ENCODE measurements at places on chromosomes 11 and 22. TPM values are rescaled to one million over a fixed set of nuclear protein-coding genes. Genes with fewer than 3 reads are reported as not detected.

DNA sequence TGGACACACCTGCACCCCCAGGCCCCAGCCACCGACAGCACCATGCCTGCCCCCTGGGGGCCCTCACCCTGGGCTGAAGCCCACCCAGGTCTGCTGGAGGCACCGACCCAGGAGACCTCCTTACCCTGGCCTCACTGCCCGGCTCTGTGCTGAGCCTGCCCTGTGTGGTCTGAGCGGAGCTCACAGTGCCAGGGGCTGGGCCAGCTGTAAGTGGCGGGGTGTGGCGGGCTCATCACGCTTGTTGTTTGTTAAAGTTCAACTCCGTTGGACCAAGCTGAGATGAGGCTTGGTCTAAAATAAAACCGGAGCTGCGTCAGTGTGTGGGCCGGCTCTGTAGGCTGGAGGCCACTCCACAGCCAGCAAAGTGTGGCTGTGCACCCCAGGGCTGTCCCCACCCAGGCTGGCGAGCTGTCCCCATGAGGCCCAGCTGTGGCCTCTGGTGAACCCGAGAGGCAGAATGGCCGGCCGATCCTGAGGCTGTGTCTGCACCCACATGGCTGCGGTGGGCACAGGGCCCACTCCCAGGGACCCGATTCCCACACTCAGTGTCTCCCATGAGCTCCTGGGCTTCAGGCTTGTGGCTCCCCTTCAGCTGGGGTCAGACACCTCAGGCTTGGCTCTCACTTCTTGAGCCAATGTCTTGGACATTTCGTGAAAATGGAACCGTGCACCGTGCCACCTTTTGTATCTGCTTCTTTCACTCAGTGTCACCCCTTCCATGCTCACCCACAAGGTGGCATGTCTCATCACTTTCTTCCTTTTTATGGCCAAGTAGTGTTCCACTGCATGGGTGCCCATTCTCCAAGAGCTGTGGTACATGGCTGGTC lies 137.9 kb downstream of the CTTN start:
- no peaks in the 10 kb centered on the region for H3K36me3 ChIP-seq
- H3K4me3 ChIP-seq: no peak overlapping the region
- H3K27ac ChIP-seq: no peak overlapping the region
- no peaks in the 10 kb centered on the region for H3K27me3 ChIP-seq
- H3K4me1 ChIP-seq: no peaks in the 10 kb centered on the region
- DNase-seq: peak; percentile 19

NPTXR gene
- 12.5 TPM for total RNA-seq

GRCh38 chr22:26553056-26553752 lies 36.7 kb downstream of the TPST2 start:
- H3K4me3 ChIP-seq: no peak overlapping the region
- DNase-seq: no peak
- no peak overlapping the region for H3K27ac ChIP-seq

FGF3 gene
- not detected for total RNA-seq

DNA sequence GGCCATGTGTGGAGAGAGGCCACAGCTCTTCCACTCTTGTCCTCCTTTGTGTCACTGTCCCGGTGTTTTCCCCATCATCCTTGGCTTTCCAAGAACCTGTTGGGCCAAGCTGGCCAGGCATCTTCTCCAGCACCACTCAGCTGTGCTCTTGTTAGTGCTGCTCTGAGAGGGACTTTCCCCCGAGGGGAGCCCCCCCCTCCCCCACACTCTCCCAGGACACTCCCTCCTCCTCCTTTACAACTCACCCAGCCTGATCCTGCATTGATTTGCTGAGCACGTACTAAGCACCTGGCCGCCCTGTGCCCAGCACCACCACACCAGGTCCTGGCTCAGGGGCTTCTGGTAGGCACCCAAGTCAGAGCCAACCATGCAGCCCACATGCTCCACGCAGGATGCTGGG lies 13.2 kb downstream of the TP53AIP1 start:
- no peak for DNase-seq
- H3K4me1 ChIP-seq: no peaks in the 10 kb centered on the region
- H3K27ac ChIP-seq: no peak overlapping the region
- no peaks in the 10 kb centered on the region for H3K36me3 ChIP-seq
- H3K27me3 ChIP-seq: no peaks in the 10 kb centered on the region
- no peak overlapping the region for H3K4me3 ChIP-seq

XRCC6 gene
- total RNA-seq: 183 TPM

DNA sequence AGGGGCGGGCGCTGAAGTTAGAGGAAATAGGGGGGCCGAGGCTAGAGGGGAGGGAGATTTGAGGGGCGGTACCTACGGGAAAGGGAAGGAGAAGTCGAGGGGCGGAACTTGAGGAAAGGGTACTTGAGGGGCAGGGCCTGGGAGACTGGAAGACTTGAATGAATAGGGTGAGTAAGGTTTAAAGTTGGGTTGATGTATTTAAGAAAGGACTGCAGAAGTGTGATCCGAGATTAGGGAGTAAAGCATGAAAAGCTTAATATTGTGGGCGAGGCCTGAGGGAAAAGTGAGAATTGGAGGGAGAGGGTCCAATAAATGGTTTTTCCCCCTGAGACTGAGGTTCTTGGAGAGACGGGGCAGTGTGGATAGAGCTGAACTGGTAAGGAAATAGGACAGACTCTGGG lies 723 bp downstream of the HSCB start:
- no peak for DNase-seq
- H3K4me1 ChIP-seq: peaks cover 3% of the 10 kb centered on the region
- no peaks in the 10 kb centered on the region for H3K27me3 ChIP-seq
- peak overlapping the region; percentile 98 for H3K27ac ChIP-seq
- peaks cover 25% of the 10 kb centered on the region for H3K36me3 ChIP-seq

CSNK2A3 gene
- 3.8 TPM for total RNA-seq

DNA sequence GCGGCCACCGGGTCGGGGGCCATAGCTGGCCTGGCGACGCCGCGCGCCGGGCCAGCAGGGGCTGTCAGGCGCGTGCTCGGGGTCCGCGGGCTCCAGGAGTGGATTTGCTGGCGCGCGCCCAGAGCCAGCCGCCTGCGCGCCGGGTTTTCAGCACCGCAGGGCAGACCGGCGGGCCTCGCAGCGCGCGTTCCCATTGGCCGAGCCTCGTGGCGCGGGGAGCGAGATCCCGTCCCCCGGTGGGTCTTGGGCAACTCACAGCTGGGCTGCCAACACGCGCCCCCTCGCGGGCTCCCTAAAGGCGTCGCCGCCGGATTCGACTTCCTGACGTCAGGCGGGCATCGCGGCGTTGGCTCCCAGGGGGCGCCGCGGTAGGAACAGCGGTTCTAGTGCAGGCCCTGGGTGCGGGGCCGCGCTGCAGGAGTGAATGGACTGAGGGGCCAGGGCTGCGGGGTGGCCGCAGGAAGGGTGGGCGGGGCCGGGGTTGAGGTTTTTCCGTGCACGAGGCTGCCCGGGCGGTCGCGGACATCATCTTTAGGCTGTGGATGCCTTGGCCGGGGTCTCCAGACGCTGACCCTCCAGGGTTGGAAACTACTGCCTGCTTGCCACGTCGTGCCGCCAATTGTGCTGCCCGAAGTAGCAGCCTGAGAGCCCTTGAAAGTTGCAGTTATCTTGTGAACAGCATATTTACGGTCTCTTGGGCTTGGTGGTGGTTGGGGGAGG lies at the start of gene FADS1:
Gene FADS1 (minus strand): TSS at position 268 of the 720 bp plus-strand sequence. CDS start 74 bp downstream, at position 194.
- peak; percentile 97 for DNase-seq
- no peaks in the 10 kb centered on the region for H3K36me3 ChIP-seq

DNA sequence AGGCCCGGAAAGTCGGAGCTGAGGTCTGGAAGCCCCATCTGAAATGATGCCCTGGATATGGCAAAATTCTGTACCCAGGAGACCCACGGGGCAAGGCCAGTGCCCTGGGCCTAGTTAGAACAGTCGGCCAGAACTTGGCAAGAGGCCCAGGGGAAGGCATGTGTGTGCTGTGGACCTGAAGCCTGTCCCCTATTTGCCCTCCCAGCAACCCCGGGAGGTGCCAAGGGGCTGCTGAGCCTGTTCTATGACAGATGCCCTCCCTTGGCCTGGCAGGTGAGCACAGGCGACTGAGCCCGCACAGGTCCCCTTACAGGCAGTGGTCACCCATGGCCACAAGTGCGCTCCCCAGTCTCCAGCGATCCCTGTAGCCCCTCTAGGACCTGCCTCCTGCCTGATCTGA lies 51.7 kb downstream of the NAT10 start:
- no peak overlapping the region for H3K4me3 ChIP-seq
- peaks cover 4% of the 10 kb centered on the region for H3K4me1 ChIP-seq
- no peaks in the 10 kb centered on the region for H3K27me3 ChIP-seq
- no peak overlapping the region for H3K27ac ChIP-seq

SCGB1D2 gene
- total RNA-seq: 0.60 TPM

- H3K27ac ChIP-seq: no peak overlapping the region
- no peaks in the 10 kb centered on the region for H3K27me3 ChIP-seq
- peaks cover 3% of the 10 kb centered on the region for H3K4me1 ChIP-seq
These were observed 116.6 kb downstream of the TBC1D22A start for GRCh38 chr22:46879083-46879482.

- no peak overlapping the region for H3K27ac ChIP-seq
- no peak overlapping the region for H3K4me3 ChIP-seq
- no peaks in the 10 kb centered on the region for H3K27me3 ChIP-seq
- H3K4me1 ChIP-seq: no peaks in the 10 kb centered on the region
These were observed 105.2 kb upstream of the VPREB1 start for GRCh38 chr22:22139364-22139763.

GRIK4 gene
- total RNA-seq: 0.25 TPM

DNA sequence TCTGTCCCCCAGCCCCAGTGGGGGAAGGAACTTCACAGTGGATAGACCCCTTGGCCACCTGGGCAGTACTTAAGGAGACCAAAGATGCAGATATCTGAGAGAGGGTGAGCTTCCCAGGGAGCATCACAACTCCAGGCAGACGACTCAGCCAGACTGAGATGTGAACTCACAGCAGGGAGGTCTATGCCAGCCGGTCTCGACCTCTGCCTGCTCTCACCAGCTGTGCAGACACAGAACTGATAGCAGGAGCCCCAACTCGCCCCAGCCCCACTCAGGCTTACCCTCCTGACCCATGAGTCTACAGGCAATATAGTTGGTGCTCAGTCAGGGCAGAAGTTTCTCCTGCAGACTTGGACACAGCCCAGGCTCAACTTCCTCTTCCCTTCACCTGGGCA lies 29.7 kb upstream of the ACCSL start:
- no peaks in the 10 kb centered on the region for H3K36me3 ChIP-seq
- no peaks in the 10 kb centered on the region for H3K27me3 ChIP-seq
- H3K4me3 ChIP-seq: no peak overlapping the region
- no peak overlapping the region for H3K27ac ChIP-seq
- peak; percentile 11 for DNase-seq
- peaks cover 3% of the 10 kb centered on the region for H3K4me1 ChIP-seq

MAPK8IP2 gene
- total RNA-seq: 1.1 TPM

SLC15A3 gene
- total RNA-seq: 27.0 TPM

DNA sequence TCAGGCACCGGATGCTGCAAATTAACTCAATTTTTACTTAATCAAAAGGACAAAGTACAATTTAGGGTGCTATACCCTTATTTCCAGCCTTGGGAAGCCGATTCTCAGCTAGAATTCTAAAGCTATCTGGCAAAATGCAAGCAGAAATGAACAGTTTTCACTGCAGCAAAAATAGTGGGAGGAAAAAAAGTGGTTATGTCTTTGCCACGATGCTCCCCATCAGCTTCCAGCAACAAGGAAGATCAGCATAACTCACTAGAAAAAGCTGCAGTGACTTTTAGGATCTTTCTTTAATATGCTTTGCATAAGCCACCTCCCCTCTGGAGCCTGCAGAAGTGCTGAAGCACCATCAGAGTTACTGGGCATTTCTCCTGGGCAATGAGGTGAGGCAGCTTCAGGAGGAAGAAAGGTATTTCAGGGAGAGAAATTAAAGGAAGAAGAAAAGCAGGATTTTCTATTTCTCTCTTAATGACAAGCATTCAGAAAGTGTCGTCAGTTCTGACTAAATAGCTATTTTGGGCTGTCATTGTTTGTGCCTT lies 702.9 kb downstream of the DLG2 start:
- no peak overlapping the region for H3K4me3 ChIP-seq
- H3K27ac ChIP-seq: no peak overlapping the region
- H3K4me1 ChIP-seq: no peaks in the 10 kb centered on the region
- peak; percentile 49 for DNase-seq
- H3K27me3 ChIP-seq: no peaks in the 10 kb centered on the region

OR52E8 gene
- 0.25 TPM for total RNA-seq

GRCh38 chr11:126140201-126140925 lies 71.1 kb downstream of the RPUSD4 start:
- H3K27me3 ChIP-seq: no peaks in the 10 kb centered on the region
- H3K4me1 ChIP-seq: peaks cover 9% of the 10 kb centered on the region
- no peak overlapping the region for H3K27ac ChIP-seq
- no peaks in the 10 kb centered on the region for H3K36me3 ChIP-seq
- H3K4me3 ChIP-seq: no peak overlapping the region

PATZ1 gene
- total RNA-seq: 40.9 TPM

DNA sequence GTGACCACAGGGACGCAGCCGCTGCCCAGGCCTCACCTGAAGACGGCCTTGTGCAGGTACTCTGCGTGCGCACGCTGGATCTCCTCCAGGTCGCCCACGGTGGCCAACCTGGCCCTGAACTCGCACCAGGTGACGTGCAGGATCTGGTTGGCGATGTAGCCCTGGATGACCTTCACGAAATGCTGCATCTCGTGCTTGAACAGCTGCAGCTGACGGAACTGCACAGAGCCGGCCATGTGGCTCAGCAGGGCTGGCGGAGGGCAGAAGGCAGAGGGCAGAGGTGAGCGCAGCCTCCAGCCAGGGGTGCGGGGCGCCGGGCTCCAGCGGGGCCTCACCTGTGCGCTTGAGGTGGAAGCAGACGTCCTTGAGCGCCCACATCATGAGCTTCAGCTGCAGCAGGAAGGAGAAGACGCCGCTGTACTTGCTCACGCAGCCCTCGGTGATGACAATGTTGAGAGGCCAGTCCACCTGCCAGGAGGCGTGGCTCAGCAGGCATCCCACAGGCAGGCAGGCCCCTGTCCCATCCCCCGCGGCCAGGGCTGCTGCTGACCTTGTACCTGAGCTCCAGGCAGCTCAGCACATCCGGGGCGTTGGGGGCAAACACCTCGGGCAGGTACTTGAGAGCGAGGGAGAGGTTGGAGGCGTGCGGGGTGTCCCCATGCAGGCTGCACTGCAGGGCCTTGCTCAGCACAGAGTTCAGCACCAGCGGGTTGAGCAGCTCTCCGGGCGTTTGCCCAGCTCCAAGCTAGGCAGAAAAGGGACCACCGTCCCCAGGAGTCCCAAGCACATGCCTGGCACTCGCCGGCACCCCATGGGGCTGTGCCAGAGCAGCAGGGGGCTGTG lies 17.6 kb downstream of the SELENOO start:
- no peak overlapping the region for H3K27ac ChIP-seq

GRCh38 chr22:29319072-29319471 lies 3.6 kb upstream of the RASL10A start:
- peaks cover 7% of the 10 kb centered on the region for H3K27me3 ChIP-seq
- no peaks in the 10 kb centered on the region for H3K36me3 ChIP-seq
- no peak overlapping the region for H3K4me3 ChIP-seq
- no peaks in the 10 kb centered on the region for H3K4me1 ChIP-seq

NAALAD2 gene
- total RNA-seq: 2.0 TPM

- H3K4me1 ChIP-seq: no peaks in the 10 kb centered on the region
- no peaks in the 10 kb centered on the region for H3K36me3 ChIP-seq
- no peak overlapping the region for H3K4me3 ChIP-seq
- H3K27me3 ChIP-seq: no peaks in the 10 kb centered on the region
- H3K27ac ChIP-seq: no peak overlapping the region
- no peak for DNase-seq
These were observed 9.1 kb upstream of the NAALADL1 start for GRCh38 chr11:65067446-65067845.

- no peak overlapping the region for H3K4me3 ChIP-seq
- H3K27ac ChIP-seq: no peak overlapping the region
- DNase-seq: peak; percentile 88
- no peaks in the 10 kb centered on the region for H3K27me3 ChIP-seq
- no peaks in the 10 kb centered on the region for H3K36me3 ChIP-seq
These were observed 29.9 kb upstream of the LRRC32 start for GRCh38 chr11:76700177-76701100.

MPPED1 gene
- not detected for total RNA-seq

APOBEC3B gene
- total RNA-seq: 2.7 TPM

- no peaks in the 10 kb centered on the region for H3K36me3 ChIP-seq
- H3K4me1 ChIP-seq: peaks cover 3% of the 10 kb centered on the region
- DNase-seq: no peak
- peak overlapping the region; percentile 59 for H3K27ac ChIP-seq
These were observed 33.7 kb upstream of the CREB3L1 start for GRCh38 chr11:46243796-46244109.
